Suppressor macrophage treated with lipopolysaccharide for 1 hour (primary cell): ENCODE measurements at places on chromosomes 12 and 14.

DNA sequence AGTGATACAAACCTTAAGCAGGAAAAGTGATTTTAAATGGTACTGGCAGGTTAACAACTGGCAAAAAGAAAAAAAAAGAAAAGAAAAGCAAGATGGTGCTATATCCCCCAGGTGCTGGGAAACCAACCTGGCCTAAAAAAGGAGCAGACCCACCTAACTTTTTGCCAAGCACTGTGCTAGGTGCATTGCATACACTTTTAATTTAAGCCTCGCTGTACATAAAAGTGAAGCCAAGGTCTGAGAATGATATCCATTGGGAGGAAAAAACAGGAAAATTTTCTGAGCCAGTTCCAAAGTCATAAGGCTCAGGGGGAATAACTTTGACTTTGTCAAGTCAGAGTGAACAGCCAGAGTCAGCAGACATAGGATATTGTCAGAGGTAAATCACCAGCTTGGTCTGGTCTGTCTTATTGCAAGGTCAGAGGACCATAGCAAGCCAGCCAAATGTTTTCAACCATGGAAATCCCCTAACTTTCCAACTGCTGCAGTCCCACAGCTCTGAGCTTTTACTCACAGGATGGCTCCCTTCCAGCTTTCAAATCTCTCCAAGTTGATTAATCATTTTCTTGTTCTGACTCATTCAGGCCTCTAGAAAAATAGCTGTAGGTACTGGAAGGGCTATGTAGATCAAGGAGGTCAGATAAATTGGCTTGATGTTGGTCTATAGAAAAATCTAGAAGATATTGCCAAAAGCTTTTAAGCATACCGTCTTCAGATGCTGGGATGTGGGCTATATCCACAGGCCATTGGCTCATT is 412.9 kb downstream of the RAD51B start:
- peak; percentile 99 for DNase-seq

DNA sequence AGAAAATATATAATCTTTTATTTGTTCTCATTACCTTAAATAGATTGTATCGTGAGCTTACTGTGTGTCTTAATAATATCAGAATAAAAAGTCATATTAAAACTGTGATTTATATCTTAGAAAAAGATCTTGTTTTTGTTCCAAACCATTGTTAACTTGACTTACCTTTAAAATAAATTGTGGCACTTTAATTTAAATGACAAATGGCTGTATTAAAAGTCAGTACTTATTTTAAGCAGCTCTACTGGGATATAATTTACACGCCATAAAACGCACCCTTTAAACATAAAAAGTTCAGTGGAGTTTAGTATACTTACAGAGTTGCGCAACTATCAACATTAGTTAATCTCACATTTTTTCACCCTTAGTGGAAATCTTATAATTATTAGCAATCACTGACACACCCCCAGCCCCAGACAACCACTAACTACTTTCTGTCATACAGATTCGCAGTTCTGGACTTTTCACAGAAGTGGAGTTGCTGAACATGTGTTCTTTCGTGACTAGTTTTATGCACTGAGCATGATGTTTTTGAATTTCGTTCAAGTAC is 311.7 kb downstream of the ACSS3 start:
- DNase-seq, result no peak

- no peak for DNase-seq
Measured at GRCh38 chr14:58465421-58465820, 37.9 kb downstream of the KIAA0586 start.

DNA sequence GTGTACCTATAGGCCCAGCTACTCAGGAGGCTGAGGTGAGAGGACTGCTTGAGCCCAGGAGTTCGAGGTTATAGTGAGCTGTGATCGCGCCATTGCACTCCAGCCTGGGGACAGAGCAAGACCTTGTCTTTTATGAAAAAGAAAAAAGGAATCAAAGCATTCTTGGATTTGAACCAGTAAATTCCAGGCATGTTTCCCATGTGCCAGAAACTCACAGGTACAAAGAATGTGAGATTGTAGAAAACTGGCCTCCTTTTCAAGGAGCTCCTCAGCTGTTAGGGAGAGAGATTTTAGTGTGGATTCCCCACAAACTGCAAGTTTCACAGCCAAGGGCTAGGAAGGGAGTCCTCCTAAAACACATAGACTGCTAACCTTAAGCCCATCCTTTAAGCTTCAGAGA is 95.0 kb downstream of the FOXN4 start:
- DNase-seq, result no peak

DNA sequence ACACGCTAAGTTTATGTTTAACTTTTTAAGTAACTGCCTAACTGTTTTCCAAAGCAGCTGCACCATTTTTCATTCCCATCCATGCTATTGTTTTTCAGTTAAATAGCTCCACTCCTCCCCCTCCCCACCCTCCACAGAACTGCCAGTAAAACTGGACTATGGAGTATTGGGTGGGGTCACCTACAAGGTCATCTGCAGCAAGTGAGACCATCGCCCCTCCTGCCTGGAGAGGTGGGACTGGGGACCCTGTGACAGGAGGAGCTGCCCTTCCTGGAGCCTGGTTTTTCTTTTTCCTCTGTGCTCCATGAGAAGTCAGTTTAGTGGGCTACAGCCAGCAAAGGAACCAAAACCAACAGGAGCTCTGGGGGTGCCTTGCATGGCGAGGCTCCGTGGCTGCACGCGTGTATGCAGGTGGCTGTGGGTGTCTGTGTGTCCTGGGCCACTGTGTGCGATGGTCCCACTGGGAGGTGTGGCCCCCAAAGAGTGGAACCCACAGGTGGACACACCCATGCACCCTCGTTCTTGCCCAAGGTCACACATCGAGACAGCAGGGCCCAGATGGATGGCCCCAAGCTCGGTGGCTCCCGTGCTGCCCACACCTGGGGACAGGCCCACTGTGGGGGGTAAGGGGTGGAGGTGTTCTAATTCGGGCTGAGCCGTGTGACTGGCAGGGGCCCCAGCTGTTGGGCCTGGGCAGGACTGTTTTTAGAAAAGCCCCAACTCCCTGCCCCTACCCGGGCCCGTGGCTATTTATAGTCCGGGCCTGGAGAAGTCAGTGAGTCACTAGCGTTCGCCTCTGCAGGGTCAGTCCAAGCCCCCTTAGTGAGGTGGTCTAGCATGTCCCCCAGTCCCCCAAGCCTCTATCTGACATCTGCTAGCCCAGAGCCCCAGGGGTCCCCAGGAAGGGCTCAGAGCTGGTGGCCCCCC is 2.3 kb upstream of the ADSS1 start:
- DNase-seq, result peak; percentile 17

GRCh38 chr12:110661337-110661972 is 27.5 kb downstream of the HVCN1 start:
- DNase-seq, result peak; percentile 72

DNA sequence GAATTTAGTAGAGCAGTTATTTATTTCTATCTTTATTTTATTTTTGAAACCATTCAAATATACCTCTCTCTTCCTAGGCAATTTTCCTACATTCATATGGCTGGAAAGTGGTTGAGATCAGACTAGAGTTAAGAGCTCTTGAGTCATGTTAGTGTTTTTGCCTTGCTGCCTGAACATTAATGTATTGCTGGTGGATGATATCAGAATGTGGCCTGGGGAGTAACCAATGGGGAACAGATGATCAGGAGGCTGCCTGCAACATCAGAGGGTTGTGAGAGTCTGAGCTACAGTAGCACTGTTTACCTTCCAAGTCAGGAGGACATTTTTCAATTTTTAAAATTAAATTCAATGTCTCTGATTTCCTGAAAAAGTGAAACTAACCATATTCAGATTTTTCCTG is 166.3 kb upstream of the TRHDE start:
- no peak for DNase-seq

DNA sequence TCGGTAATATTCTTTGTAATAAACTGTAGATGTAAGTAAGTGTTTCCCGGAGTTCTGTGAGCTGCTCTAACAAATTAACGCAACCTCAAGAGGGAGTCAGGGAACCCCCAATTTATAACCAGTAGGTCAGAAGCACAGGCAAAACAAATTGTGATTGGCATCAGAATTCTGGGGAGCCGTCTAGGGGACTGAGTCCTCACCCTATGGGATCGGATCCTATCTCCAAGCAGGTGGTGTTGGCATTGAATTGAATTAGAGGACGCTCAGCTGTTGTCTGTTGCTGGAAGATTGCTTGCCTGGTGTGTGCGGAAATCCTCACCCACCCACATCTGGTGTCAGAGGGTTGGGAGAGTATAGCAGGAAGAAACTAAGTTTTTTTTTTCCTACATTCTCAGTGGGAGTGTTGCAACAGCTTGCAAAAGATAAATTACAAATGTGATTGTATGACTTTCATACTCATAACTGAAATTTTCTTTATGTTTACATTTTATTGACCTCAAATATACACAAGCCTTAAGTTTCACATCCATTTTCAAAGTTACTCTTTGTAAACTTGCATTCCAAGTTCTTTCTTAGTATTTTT is 5.5 kb downstream of the TMEM52B start:
- peak; percentile 89 for DNase-seq

DNA sequence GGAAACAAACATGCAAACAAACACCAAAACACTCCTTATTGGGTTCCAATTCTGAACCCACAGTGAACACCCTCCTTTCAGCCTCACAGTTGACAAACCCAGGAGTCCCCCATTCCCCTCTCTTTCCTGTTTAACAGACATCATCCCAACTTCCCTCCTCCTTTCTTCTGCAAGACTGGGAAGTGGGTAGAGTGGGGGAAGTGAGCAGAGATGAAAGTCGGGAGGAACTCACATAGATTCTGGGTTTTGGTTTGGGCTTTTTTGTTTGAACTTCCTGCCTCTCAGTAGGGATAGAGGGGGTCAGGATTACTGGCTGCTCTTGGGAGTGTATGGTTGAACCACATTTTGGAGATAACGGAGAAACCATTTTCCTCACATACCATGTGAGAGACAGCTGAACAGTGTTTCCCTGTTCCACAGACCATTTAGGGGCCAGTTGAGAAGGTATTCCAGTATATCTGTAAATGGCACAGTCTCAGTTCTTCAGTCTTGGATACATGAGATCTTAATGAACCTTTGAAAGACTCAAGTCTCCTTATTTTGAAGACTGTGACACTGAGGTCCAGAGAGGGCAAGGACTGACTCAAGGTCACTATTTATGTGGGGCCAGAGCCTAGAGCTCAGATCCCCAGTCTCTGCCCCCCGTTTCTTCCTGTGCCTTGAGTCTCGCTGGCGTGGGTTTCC is 3.9 kb upstream of the GPR84 start:
- peak; percentile 56 for DNase-seq

DNA sequence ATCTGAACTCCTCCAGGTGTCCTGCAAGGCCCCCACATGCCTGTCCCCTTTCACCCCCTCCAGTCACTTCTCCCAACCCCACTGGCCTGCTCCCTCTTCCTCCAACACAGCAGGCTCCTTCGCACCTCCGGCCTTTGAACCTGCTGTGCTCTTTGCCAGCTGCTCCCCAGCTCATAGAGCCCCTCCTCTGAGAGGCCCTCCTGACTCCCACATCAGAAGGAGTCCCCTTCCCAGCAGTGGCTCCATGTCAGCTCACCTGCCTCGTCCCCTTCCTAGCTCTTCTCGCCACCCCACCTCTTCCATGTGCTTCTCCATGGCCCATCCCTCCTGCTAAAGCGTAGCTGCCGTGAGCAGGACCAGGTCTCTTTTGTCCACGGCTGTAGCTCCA is 22.1 kb downstream of the SCARB1 start:
- no peak for DNase-seq

- DNase-seq, result no peak
Measured at GRCh38 chr12:115404761-115405470, 720.9 kb upstream of the TBX3 start.

DNA sequence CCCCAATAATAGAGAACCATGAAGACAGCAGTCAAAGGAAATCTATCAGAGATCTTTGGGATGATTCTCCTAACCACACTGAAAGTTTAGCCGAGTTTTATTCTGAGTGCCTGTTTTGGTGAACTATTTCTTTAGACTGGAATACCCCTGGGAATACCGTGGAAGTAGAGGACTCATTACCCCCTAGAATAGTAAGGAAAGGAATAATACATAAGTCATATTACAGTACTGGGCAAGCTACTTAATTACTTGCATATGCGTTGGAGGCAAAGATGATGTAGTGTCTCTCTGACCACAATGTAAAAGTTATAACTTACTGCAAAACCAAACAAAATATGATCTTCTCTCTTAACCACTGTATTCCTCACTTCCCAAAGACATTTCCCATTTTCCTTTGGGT is 25.5 kb downstream of the ZC2HC1C start:
- no peak for DNase-seq

- no peak for DNase-seq
Measured at GRCh38 chr12:70393787-70394499, 27.9 kb downstream of the KCNMB4 start.

DNA sequence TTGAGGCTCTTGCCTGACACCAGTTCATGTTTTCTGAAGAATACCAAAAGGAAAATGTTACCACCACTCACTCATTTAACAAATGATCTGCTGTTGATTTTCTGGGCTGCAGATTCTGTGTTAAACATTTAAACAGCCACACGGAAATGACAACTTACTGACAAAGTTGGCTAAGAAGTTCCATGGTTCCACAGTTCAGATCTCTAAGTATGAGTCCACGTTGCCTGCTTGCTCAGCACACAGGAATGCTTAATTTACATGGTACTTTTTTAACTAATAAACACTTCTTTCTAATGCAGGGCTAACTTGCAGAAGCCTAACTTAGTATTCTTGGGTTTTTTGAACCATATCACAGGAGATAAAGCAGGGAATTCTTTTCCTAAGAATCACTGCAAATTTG is 34.7 kb downstream of the PTGER2 start:
- DNase-seq, result no peak

DNA sequence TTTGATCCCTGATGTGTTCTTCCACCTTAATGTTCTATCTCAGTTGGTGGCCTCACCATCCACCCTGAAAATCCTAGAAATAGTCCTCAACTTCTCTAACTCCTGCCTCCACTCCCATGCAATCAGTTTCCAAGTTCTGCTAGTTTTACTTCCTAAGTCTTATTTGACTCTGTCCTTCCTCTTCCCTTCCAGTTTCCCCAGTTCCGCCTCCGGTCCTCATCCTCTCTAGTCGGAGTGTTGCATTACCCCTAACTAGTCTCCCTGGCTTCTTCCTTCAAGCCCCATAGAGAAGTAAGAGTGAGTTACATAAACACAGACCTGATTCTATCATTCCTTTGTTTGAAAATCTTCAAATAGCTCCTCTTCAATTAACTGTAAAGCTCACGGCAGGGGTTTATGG is 236.5 kb downstream of the GXYLT1 start:
- DNase-seq, result peak; percentile 25

GRCh38 chr14:97369901-97370300 is 572.7 kb downstream of the VRK1 start:
- DNase-seq, result no peak

DNA sequence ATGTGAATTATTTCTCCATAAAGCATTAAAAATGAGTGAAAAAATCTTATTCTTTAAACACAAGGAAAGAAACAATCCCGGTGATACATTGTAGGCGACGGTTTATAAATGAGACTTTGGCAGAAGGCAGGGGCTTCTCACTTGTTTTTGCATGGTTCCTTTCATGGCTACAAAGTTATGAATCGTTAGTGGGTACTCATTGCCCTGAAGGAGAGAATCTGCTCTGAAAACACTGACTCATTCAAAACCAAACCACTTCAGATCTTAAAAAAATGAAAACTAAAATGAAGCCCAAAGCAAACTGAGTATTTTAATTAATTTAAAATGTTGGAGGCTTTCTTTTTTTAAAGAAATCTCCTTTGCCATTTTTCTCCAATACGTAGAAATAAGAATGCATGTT is 41.4 kb upstream of the AMIGO2 start:
- no peak for DNase-seq
